ENCODE measurements at places on chromosomes 3 and 15.

DNA sequence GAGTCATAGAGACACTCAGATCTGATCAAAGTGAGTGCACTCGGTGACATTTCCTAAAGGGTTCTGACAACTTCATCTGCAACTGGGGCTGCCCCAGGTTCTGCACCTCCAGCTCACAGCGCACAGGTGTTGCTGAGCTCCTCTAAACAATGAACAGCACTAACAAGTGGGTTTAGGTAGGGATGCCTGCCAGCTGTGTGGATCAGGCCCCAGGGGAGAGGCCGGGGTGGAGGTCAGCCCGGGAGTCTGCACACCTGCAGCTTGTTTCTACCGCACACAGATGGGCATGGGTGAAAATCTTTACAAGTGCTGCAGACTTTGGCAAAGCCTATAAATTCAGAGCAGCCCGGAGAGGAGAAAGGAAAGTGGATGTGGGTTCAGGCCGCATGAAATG lies 355 bp downstream of the FBXW12 start:
- ATAC-seq: no peak

- ATAC-seq: no peak
Observed at GRCh38 chr15:25057574-25057973, 102.8 kb downstream of the SNRPN start.

- ATAC-seq: no peak
Observed at GRCh38 chr3:169759256-169759655, 5.6 kb downstream of the TERC start.

DNA sequence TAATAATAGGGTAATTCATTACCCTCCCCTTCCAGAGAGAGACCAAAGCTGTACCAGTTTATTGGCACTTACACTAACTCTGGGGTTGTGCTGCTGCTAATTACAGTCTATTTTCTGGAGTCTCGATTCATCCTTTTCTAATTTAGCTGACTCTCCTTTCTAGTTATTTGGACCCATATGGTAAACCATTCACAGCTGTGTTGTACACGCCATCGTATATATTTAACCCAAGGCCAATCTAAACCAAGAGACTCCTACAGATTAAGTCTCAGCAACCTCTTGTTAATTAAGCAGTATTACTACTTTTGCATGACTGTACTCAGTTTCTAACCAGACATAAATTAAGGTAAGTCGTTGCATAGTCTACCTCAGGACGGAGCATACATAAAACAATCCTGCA lies 22.5 kb downstream of the ANXA2 start:
- no peak for ATAC-seq

DNA sequence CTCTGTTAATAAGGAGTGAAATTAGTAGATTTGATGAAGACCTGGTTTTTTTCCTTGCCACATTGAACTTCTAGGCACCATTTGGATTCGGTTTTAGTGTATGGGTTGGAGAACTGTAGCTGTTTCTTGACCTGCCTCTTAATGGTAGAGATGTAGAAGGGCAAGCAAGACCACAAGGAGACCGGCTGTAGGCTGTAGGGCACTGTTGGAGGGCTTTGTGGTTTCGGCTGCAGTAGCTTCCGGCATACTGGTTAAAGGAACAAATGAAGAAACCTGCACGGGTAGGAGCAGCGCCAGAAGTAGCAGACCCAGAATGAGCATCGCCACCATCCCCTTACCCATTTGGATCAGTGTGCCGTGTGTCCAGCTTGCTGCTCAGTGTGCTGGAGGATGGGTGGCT lies 7.9 kb downstream of the PCLAF start:
- no peak for ATAC-seq

DNA sequence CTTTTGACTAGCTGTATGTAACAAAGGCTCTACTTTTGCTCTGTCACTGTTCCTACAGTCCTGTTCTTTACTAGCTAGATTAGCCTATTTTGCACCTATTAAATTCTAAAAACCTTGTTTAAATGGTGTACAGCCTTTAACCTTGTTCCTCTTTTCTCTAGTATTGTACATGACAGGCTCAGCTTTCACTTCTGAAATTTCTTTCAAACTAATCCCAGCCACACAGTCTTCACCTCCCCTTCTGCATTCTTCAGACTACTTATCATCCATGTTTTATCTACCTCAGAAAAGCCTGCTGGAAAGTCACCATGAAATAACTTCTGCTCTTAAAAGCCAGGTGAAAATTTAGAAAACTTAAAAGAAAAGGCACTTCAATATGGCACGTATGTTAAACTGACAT lies 122.4 kb downstream of the NECTIN3 start:
- ATAC-seq: no peak

GRCh38 chr3:118544458-118544857 lies 490.2 kb downstream of the IGSF11 start:
- ATAC-seq: no peak

DNA sequence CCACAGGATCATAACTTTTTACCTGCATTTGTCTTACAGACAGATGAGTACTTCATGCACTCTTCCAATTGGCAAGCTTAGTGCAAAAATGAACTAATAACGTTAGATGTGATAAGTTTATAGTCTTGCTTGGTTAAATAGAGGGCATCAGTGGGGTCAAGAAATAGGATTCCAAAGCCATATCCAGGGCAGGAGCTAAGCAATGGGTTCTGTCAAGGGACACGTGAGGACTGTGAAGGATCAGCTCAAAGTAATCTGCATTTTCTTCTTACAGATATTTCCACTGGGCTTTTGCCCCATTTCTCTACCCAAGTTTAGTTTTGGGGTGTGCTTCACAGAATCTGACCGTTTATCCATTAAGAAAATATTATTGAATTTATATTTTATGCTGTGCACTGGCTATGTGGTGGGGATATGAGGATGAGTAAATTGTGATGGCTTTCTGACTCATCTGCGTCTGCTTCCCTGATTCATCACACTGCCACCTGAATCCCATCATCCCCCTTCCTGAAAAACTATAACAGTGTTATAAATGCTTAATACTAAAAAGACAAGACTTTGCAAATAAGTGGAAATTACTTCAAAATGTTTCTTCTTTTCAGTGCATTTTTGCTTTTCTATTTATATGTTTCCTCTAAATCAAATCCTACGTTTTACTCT lies 17.5 kb downstream of the PPP2R3A start:
- peak; percentile 94 for ATAC-seq

- no peak for ATAC-seq
Observed at GRCh38 chr15:85403745-85404144, 23.3 kb downstream of the AKAP13 start.

DNA sequence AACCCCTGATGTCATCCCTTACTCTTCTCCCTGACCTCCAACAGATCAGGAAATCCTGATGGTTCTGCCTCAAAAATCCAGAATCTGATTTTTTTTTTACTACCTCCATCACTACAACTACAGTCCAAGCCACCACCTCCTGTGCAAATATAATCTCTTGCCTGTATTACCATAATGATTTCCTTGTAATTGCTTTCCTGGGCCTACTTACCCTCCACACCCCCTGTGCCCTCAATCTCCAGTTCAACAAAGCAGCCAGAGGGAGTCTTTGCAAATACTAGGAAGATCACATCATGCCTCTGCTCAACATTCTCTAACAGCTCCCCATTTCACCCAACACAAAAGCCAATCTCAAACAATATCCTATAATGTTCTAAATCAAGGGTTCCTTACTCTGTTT lies 159.9 kb downstream of the FMN1 start:
- ATAC-seq: no peak

- ATAC-seq: no peak
Observed at GRCh38 chr3:19348941-19349564, 200.7 kb downstream of the KCNH8 start.

DNA sequence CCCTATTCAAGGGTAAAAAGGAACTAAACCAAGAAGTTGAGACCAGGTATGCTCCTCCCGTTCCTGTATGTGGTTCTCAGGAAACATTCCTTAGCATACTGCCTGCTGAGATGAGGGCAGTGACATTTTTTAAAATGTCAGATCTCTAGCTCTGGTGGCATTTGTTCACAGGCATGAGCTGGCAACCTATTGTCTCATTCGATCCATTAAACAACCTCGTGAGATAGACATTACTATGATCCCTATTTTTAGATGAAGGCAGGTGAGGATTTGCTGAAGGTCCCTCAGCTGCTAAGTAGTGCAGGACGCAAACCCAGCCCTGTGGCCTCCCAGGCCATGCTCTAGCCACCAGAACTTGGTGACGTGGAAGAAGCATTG lies 74.9 kb downstream of the SIDT1 start:
- ATAC-seq: no peak

DNA sequence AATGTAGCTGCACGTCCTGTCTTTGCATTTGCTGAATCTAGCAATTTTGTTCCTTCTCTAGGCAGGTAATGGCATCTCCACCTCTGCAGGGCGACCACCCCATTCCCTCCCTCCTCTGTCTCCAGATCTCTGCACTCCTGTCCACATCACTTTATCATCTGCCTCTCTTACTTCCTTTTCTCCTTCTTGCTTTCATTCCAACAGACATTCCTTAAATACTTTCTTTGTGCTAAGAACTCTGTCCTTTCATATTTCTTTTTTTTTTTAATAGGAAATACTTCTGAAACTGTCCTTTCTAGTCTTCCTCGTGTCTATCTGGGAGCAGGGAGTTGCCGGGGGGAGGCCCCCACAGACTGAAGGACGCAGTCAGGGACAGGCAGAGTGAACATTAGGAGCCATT lies 7.2 kb downstream of the ITIH3 start:
- peak; percentile 53 for ATAC-seq

- peak; percentile 36 for ATAC-seq
Observed at GRCh38 chr3:114178770-114179368, at the start of gene DRD3. DRD3 (minus strand) TSS chr3:114179052; CDS start chr3:114171992, 7,060 bp downstream.

GRCh38 chr3:12353796-12354525 lies 65.1 kb downstream of the PPARG start:
- ATAC-seq: no peak

DNA sequence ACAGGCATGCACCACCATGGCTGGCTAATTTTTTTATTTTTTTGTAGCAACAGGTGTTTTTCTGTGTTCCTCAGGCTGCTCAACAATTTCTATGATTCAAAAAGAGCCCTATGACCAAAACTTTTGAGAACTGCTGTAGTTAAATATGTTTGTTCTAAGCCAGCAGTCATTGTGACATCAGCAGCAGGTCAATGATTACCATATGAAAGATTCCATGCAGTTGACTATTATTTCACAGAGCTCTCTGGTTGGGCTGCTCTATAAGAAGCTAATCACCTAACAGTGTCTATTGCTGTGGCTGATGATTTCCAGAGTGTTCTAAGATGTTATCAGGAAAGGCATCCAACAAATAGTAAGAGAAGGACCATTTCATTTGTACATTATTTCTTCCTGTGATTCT lies at the start of gene CCDC54:
Gene CCDC54, plus strand, starts transcription at position 289 of the 400 bp plus-strand sequence. CDS start 149 bp downstream, outside the sequence.
- no peak for ATAC-seq

GRCh38 chr3:33428734-33429133 lies 11.5 kb downstream of the UBP1 start:
- ATAC-seq: no peak

DNA sequence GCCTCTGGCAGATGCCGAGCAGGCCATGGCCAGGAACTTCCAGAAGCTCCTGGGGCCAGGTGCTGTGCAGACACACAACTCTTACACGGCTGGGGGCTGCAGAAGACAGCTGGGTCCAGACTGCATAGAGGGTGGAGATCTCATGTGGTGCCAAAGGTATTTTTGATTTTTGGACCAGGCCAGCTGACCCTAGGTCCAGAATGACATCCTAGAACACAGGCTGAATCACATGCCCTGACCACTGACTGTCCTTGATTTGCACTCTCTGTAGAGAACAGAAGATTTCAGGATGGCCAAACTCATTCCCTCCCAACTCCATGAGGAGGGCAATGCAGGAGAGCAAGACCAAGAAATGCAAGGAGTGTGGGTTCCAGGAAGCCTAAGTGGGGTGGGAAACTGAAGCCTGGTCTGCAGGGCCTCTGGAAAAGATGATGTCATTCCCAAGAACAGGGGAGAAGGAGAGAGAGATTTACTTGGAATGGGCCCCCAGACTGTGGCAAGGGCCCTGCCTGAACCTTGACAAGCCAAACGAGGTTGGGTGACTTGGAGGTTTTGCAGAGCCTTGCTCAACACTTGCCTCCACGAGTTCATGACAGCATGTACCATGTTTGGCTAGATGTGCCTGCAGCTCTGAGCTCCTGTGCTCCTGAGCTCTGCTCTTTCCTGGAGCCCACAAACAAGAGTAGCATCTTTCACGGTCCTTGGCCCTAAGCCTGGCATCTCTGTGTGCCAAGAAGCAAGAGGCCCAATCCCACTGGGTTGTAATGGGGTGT lies 38.5 kb upstream of the CTSH start:
- no peak for ATAC-seq

DNA sequence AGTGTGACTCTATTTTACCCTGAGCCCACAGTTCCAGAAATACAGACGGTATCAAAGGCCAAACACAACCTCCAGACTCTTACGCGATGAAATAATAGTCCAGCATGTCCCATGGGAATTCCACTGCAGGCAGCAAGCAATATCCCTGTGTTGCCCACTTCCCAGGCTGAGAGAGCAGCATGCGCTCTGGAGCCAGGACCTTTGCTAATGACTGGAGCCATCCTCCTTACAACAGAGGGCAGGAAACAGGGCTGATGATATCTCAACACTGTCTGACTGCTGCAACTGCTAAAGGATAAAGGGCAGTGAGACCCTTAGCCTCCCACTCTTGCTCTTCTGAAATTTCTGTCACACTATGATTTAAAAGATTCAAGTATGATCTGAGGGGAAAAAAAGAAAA lies 34.8 kb downstream of the MCF2L2 start:
- ATAC-seq: peak; percentile 41

DNA sequence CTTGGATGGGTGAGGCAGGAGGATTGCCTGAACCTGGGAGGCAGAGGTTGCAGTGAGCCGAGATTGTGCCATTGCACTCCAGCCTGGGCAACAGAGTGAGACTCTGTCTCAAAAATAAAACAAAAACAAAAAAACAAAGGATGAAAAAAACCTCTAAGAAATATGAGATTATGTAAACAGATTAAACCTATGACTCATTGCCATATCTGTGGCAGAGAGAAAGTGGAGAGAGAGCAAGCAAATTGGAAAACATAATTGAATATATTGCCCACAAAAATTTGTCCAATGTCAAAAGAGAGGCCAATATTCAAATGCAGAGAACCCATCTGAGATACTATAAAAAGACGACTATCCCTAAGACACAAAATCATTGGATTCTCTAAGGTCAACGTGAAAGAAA lies 1106.0 kb downstream of the OTOL1 start:
- ATAC-seq: no peak

- ATAC-seq: peak; percentile 72
Observed at GRCh38 chr3:120470870-120471269, 20.1 kb upstream of the FSTL1 start.

DNA sequence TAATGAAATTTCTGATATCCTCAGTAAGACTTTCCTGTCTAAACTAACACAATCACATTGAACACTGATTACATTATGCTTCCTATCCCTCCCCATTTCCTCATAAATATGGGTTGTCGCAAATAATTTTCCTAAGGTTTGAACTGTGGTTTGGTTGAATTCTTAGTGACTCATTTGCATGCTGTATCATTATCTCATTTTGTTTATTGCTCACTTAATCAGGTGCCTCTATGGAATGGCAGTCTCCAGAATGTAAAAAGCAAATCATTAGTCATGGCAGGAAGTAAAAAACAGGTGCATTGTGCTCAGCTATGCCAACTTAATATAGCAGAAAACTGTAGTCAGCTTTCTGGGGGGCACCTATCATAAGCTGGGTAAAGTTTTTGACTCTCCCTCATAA lies 216.0 kb upstream of the ZBTB20 start:
- no peak for ATAC-seq

- ATAC-seq: no peak
Observed at GRCh38 chr3:73523661-73524060, 101.1 kb downstream of the PDZRN3 start.
